ENCODE measurements at places on chromosomes 16 and 17. TPM values are rescaled to one million over a fixed set of nuclear protein-coding genes. Genes with fewer than 3 reads are reported as not detected.

The HBA2 gene
- not detected for total RNA-seq

The MAPT gene
- total RNA-seq: 0.11 TPM

The RNF112 gene
- total RNA-seq: not detected

The PRSS27 gene
- total RNA-seq: 0.70 TPM
